Activated CD4-positive, alpha-beta T cell treated with anti-CD3 and anti-CD28 coated beads for 36 hours (primary cell): ENCODE measurements at places on chromosomes 7 and 10. TPM values are rescaled to one million over a fixed set of nuclear protein-coding genes. Genes with fewer than 3 reads are reported as not detected.

DNA sequence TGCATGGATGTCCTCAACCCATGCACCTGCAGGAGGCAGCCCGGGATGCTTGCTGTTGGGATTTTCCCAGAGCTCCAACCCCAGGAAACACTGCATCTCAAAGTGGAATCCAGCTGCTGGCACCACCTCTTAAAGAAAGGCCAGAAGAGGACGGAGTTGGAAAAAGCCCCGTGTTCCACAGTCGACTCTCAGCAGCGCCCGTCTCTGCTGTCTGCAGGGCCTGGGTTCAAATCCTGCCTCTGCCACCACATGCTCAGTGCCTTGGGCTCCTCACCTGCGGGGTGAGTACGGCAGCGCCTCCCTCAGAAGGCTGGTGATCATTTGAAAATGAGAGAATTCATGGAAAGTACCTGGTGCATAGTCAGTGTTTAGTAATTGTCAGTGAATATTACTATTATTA is 65.6 kb upstream of the ZNF716 start:
- DNase-seq, result no peak

DNA sequence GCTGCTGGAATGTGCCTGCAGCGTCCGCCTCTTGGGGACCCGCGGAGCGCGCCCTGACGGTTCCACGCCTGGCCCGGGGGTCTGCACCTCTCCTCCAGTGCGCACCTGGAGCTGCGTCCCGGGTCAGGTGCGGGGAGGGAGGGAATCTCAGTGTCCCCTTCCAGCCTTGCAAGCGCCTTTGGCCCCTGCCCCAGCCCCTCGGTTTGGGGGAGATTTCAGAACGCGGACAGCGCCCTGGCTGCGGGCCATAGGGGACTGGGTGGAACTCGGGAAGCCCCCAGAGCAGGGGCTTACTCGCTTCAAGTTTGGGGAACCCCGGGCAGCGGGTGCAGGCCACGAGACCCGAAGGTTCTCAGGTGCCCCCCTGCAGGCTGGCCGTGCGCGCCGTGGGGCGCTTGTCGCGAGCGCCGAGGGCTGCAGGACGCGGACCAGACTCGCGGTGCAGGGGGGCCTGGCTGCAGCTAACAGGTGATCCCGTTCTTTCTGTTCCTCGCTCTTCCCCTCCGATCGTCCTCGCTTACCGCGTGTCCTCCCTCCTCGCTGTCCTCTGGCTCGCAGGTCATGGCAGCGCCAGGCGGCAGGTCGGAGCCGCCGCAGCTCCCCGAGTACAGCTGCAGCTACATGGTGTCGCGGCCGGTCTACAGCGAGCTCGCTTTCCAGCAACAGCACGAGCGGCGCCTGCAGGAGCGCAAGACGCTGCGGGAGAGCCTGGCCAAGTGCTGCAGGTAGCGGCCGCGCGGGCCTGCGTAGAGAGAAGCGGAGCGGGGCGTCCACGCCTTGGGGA is 645 bp downstream of the SLC26A4 start:
- peak; percentile 77 for DNase-seq

DNA sequence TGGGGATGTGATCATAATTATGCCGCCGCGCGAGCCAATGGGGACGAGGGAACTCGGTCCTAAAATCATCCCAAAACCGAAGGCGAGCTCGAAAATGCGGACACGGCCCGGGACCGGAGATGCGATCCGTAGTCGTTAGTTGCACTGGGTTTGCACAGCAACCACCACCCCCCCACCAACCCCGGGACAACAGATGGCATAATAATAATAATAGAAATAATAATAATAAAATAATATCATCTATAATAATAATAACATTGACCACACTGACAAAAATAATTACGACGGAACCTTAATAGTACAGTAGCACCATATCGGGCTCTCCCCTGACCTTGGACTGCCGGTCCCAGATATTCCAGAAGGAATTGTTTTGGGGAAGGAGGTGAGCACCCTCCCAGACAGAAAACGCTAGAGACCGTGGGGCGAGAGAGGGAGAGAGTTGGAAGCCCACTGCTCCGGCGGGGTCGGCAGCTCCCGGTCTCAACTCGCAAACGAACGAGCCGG is 1.1 kb upstream of the EMX2 start:
- DNase-seq, result peak; percentile 35

GRCh38 chr10:15642095-15642494 is 77.6 kb downstream of the ITGA8 start:
- DNase-seq, result no peak

- no peak for DNase-seq
These were observed 76.3 kb downstream of the FGFR2 start for GRCh38 chr10:121521794-121522556.

GRCh38 chr10:66680886-66681285 is 244.9 kb upstream of the LRRTM3 start:
- DNase-seq, result no peak

The GOT1 gene
- 83.5 TPM for total RNA-seq

The GRID2IP gene
- 0.11 TPM for total RNA-seq

- no peak for DNase-seq
These were observed 73.4 kb downstream of the ATAD1 start for GRCh38 chr10:87744606-87745005.

DNA sequence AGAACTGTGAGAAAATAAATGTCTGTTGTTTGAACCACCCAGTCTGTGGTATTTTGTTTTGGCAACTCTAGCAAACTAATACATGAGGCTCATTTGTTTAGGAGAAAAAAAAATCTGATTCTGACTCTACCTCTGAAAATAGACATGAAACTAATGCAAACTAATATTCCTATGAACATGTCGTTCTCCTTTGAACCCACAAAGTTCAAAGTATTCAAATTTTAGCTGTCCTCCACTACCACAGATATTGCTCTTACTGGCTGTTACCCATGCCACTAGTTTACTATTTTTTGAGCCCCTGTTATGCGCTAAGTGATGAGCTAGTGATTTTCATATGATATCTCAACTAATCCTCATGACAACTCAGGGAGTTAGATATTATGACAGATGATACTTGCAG is 58.8 kb upstream of the ZNF804B start:
- DNase-seq, result no peak

DNA sequence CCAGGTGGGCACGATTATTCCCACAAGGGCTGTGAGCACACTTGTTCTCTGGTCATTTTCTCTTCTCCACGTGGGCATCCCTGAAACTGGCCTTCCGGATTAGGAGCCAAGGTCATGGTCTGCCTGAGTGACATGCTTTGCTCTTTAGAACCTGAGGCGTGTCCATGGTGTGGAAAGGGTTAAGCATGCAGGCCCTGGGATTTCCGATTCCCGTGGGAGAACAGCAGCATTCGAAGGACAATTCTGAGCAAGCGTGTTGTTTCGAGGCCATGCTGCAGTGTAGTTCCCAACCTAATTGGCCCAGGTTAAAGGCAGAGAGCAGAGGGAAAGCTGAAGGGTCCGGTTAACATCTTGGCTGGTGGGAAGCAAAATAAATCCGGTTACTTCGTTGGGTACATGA is 245.9 kb downstream of the SKAP2 start:
- no peak for DNase-seq

GRCh38 chr10:26839966-26840627 is 20.7 kb downstream of the ABI1 start:
- no peak for DNase-seq

GRCh38 chr7:130734815-130735716 is 1.1 kb upstream of the KLF14 start:
- no peak for DNase-seq

DNA sequence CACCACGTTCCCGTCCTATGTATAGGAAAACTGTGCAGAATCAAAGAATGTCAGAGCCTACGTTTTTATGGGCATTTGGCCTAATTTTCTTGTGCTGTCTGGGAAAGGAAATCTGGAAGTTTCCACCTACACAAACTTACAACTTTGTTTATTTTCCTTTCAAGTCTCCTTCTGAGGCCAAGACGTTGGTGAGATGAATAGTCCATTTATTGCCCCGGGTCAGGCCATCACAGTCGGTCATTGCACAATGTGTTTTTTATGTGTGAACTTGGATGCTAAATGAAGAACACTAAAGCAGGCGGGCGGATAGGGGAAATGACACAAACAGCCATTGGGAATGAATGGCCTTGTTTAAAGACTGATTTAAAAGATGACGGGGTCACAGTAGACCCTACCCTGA is 38.6 kb downstream of the TRIL start:
- DNase-seq, result no peak

DNA sequence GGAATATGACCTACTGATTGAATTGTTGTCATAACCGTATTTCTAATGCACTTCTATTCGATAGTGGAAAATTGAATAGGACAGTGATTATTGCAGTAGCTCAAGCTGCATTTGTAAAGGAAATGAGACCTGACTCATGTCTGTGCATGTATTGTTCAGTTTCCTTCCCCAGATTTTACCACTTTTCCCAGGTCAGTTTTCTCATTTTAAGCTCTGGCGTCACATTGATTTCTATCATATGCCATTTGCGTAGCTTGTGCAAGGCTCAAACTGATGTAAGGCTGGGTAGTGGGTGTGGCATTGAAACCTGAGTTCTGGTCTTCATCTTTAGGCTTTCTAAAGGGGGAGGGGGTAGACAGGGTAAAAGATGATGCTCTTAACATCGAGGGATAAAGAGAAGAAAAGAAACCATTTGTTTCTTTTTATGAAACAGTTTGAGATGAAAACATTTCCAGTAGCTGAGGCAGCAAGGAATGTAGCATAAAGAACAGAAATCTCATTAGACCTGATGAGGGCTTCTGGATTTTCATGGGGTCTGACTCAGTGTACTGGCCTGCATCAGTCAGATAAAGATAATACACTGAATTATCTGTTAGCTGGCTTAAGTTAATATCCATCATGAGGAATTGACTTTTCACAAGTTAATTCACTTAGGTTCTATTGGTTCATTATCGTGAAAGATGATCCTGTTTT is 182.3 kb upstream of the CDCA7L start:
- DNase-seq, result no peak

DNA sequence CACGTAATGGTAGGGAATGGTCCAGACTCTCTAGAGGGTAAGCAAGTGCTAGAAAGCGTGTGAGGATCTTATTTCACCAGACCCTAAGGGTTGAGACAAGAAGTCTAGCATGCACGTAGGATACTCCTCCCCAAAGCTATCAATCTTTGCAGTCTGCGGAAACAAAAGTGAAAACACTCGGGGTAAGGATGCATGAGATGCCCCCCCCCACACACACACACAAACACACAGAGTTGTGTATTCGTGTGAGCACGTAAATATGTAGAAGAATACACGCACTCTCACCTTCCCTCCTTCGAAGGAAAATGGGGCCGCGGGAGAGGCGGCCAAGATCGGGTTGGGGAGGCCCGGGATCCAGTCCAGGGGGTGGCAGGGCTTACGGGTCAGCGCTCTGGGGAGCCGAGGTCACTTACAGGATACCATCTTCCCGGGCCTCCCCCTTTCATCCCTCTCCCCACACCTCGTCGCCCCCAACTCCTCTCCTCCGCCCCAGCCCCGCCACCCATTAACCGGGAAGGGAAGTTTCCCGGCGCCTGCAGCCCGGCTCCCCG is 455 bp downstream of the CUL2 start:
- no peak for DNase-seq

DNA sequence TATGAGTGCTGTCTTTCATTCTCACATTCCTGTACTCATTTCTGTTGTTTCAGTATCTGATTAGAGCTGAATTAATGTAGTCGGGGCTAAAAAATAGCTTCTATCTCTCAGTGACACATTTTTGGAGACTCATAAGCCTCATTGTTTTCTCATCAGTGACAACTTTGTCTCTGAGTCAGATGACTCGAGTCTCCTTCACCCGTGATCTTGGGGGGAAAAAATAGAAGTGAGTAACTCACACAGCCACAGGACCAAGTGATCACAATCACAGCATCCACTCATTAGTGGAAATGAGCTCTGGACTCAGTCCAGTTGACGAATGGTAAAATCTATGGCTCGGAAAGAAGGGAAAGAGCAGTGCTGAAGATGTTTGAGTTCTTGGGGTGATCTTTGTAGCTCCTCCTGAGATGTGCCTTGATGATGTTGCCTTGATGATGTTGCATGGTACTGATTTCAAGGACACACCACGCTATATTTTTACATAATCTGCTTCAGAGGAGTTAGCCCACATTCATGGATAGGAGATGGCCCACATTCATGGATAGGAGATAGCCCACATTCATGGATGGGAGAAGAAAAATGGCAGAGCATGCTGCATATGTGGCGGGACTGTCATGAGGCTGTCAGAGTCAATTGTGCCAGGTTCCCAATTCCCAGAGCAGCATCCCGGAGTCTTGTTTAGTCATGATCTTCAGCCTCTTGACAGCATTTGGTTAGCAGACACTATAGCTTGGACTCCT is 214.7 kb downstream of the CELF2 start:
- no peak for DNase-seq

The COBL gene
- not detected for total RNA-seq

The SPDYE8 gene
- not detected for total RNA-seq

DNA sequence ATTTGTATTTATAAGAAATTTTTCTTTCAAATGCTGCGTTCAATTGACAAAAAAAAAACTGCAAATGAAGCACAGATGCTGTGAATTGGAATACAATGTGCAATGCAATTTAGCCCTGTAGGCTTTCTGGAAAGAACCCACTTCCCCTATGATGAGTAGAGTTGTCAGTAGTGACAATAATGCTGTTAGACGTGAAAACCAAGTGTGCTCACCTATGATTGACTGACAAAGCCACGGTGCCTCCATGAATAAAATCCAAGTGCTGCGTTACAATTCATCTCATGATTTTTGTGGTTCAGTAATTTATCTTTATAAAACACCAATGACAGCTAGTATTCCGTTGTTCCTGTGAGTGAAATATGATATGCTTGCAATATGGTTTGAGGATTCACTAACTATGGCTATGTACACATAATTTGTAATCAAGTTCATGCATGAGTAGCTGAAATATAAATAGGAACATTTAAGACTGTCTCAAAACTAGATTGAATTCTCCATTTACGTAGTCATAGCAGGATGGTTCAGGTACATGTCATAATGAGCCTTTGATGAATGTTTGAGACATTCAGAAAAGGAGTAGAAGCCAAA is 1160.3 kb downstream of the CNTNAP2 start:
- DNase-seq, result no peak

DNA sequence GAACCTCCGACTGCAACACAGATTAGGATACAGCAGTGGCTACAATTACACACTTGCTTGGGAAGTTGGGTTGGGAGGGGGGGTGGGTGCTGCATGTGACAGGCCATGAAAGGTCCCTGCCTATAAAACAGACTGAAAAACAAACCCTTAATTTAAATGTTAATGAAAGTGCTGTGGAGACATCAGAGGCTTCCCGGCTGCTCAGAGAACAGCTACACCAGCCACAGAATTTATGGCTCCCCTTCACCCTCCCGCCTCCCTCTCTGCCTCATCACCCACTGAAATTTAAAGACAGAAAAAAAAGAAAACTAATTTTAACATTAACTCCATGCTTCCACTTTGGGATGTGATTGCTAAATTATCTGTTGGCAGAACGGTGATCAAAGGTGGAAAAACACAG is 34.7 kb downstream of the FBXW4 start:
- DNase-seq, result no peak

- DNase-seq, result peak; percentile 48
These were observed 87.4 kb downstream of the BUB3 start for GRCh38 chr10:123241391-123242141.
